ENCODE measurements at places on chromosomes 1 and 21.

GRCh38 chr1:246588159-246588721 lies 22.0 kb downstream of the CNST start:
- peak; percentile 74 for DNase-seq

DNA sequence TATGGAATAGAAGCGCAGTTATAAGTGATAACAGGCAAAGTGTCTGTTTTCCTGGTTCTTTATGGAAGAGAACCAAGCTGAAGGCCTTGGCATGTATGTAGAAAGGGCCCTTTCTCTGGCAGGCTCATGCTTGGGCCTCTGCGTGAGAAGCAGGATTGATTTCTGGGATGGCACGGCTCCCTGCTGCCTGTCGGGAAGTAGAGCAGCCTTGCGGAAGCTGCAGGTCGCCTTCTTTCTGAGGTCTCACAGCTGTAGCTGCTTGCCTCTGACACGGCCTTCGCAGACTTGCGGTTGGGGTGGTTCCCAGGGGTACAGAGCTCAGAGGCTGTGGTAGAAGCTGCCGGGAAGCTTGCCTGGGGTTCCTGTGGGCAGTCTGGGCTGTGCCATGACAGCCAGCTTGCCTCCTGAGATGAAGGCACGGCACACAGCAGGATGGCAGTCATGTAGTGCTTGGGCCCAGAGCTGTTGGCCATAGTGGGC lies 39.4 kb downstream of the TRAPPC10 start:
- DNase-seq: no peak

- DNase-seq: peak; percentile 62
Measured at GRCh38 chr1:20496241-20496661, 10.2 kb upstream of the CAMK2N1 start.

DNA sequence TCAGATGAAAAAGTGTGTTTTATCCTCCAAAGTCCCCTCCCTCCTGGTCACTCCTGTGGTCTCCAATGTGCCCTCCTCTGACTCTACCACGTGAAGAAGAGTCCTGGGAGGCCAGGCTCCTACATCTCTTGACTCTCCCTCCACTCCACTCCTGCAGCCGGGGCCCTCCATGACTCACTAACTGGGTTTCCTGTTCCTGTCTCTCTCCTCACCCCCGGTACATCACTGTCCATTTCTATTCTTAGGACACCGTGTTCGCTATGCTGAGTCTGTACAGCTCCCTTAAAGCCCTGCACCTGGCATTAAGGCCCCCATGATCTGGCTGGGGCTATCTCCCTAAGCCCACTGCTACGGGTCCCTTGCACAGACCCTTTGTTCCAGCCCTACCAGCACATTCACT lies 93.4 kb downstream of the BCAR3 start:
- peak; percentile 86 for DNase-seq

- peak; percentile 37 for DNase-seq
Measured at GRCh38 chr1:156747742-156748669, 3.5 kb downstream of the HDGF start.

DNA sequence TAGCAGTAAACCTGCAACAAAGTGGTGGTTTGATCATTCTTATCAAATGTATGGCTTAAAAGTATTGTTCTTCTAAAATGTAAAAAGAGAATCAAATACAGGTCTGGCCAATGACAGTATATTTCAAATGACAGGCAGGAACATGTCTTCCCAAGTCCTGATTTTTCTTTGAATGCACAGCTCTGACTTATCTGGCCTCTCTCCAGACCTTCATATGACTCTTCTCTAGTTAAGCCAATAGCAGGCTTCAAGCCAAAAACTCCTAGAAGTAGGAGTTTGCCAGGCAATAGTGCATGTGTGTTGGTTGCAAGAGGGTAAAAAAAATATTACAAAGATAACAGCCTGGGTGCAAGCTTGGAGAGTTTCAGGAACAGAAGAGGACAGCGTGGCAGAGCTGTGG lies 345.5 kb downstream of the SMYD3 start:
- DNase-seq: peak; percentile 80

DNA sequence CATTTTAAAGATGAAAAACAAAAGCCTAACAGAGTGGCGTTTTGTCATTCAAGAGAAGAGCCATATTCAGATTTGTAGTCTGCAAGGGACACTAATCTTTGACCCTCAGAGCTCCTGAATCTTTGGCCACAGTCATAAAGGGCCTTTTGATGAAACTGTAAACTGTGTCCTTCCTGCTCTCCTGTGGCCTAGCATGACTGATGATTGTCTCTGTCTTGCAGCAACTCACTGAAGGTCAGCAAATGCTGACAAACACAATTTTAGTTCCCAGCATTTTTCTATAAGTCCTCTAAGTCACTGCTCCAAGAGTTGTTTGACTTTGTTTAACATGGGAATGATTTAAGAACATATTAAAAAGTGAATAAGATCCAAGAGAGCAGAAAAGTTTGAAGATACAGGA lies 55.3 kb upstream of the PRELP start:
- no peak for DNase-seq

GRCh38 chr1:22978299-22978698 lies 5.6 kb upstream of the LACTBL1 start:
- DNase-seq: peak; percentile 59

DNA sequence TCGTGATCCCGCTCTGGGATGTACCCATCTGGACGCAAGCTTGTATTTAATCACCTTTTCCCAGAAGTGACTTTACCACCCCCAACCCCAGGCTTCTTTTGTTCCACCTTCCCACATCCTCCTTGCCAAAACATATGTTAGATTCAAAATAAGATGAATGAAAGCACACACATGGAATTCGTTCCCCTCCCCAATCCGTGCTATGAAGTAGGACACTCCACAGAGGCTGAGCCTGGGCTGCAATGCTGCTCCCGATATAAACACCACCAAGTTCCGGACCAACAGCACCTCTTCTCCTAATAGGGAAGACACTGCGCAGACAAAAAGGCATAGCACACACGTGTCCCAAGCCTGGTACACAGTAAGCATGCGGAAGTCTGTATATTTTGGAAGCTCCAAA lies 86.1 kb downstream of the CLSTN1 start:
- DNase-seq: no peak

GRCh38 chr1:40382601-40383000 lies 9.1 kb downstream of the SMAP2 start:
- no peak for DNase-seq

GRCh38 chr1:225875044-225875815 lies 7.0 kb downstream of the TMEM63A start:
- DNase-seq: no peak

- no peak for DNase-seq
Measured at GRCh38 chr1:29679828-29680558, 443.7 kb downstream of the PTPRU start.

- no peak for DNase-seq
Measured at GRCh38 chr1:72013161-72013560, 269.2 kb downstream of the NEGR1 start.

DNA sequence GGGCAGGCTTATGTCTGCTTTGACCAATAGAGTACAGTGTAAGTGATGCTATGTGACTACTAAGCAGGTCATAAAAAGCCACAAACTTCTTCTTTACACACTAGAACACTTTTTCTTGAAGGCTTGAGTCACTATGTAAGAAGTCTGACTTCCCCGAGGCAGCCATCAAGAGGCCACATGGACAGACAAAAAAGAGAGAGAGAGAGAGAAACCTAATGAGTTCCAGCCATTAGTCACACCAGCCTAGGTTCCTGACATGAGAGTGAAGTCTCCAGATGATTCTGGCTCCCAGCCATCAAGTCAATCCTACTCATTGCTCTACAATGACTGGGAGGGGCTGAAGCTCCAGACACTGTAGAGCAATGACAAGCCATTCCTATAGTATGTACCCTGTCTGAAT lies 101.4 kb downstream of the LHX9 start:
- peak; percentile 79 for DNase-seq

GRCh38 chr1:17755120-17755519 lies at the start of gene ACTL8:
Gene ACTL8, plus strand, starts transcription at chr1:17755333. Its CDS starts 67,676 bp downstream, at chr1:17823009.
- no peak for DNase-seq

GRCh38 chr1:8712413-8713231 lies 104.8 kb downstream of the RERE start:
- DNase-seq: peak; percentile 89

DNA sequence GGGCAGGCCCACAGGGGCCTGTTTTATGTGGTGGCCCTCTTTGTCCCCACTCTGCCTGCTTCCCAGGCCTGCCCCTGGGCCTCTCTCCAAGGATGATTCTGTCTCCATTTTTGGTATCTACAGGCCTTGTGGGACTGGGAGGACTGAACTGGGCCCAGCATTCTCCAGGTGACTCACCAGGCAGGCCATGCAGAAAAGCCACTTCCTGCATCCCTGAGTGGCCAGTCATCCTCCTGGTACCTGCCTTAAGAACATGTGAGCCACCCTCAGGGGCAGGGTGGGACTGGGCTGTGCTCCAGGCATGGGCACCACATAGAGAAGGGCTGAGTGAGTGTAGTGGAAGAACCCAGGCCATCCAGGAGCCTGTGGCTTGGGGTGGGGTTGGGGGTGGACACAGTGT lies 20.0 kb upstream of the BCAR3 start:
- DNase-seq: peak; percentile 98

DNA sequence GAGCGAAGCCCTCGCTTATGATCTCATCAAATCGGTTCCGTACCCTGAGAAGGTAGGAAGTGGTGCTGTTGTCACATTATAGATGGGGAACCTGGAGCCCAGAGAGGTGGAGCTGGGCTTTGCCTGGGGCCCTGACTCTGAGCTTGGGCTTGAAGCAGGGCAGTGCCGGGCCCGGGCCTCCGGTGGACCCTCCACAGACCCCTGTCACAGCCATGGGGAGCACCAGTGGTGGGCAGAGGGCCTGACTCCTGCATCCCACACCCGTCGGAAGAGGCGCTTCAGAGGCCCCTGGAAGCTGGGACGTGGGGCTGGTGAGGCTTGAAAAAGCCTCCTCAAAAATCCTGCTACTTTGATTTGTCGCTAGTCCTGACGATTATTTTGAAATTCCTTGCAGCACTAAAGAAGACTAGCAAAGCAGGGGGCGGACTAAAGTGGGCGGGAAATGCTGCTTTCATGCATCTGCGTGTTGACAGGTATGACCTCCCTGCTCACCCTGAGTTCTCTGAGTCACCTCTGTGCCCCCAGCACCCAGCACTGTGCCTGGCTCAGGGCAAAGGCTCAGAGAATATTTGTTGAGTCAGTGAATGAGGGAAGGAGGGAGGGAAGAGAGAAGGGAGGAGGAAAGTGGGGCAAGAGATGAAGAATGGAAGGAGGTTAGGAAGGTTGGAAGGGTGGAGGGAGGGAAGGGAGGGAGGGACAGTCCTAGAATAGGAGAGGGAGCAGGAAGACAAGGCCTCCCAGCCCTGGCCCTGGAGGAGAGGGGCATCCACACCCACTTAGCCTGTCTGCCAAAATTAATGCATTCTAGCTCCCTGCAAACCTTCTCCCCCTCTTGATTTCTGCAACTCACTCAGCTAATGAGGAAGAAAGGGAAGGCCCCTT lies 262.8 kb upstream of the VAMP3 start:
- no peak for DNase-seq

GRCh38 chr1:186094172-186094571 lies 280.9 kb downstream of the TPR start:
- DNase-seq: peak; percentile 83

- DNase-seq: peak; percentile 63
Measured at GRCh38 chr1:214989341-214989740, 93.2 kb upstream of the KCNK2 start.

DNA sequence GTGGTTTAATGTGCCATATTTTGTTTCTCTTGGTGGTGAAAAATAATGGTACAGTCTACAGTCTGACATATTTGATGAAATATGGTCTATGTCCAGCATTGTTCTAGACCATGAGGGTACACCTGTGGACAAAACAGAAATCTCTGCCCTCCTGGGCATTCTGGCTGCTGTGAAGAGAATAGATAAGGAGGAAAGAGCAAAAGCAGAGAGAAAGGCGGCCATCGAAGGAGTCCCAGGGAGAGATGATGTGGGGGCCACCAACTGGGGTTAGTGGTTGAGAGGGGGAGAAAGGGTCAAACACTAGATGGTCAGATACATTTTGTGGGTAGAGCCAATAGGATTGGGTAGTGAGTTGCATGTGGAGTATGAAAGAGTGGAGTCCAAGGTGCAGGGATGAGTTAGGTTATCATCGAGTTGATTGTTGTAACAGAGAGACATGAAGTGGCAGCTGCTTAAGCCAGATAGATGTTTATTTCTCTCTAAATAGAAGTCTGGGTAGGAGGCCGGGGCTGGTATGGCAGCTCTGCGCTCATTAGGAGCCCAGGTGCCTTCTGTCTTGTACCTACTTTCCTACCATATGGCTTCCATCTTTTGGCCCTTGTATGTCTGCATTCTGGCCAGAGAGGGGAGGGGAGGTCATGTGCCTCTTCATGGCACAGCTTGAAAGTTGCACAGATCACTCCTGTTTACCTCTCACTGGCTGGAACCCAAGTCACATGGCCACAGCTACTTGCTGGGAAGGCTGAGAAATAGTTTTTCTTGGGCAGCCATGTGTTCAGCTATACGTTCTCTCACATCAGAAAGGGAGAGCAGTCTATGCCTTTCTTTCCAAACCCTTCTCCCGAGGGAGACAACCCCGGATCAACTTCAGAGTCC lies 13.0 kb downstream of the UBE4B start:
- peak; percentile 64 for DNase-seq
